ENCODE measurements at places on chromosomes 2 and 18.

DNA sequence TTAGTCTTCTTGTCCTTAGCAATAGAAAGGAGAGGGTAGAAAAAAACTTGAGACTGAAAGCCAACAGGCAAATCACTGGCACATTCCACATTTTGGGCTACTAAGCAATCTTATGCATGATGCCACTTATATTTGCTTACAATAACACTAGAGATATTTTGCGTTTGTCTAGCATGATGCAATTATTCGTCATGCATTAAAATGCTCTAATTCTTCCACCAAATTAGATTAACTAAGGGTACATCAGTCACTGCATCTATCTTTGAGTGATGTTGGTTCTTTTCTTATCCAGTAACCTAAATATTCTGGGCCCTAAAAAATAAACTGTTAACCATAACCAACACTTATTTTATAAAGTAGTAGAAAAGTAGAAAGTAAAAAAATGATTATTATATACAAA lies 1311.7 kb upstream of the CDH2 start:
- no peaks in the 10 kb centered on the region for H3K27me3 ChIP-seq
- no peak for DNase-seq
- no peak overlapping the region for H3K4me3 ChIP-seq
- no peaks in the 10 kb centered on the region for H3K4me1 ChIP-seq
- no peaks in the 10 kb centered on the region for H3K36me3 ChIP-seq
- no peak overlapping the region for H3K27ac ChIP-seq

GRCh38 chr2:85421260-85422071 lies 3.0 kb downstream of the SH2D6 start:
- H3K4me3 ChIP-seq = no peak overlapping the region
- H3K27ac ChIP-seq = peak overlapping the region; percentile 88
- H3K36me3 ChIP-seq = no peaks in the 10 kb centered on the region
- no peaks in the 10 kb centered on the region for H3K27me3 ChIP-seq
- DNase-seq = no peak

GRCh38 chr2:26737221-26737620 lies 26.9 kb upstream of the SLC35F6 start:
- DNase-seq = no peak
- no peak overlapping the region for H3K4me3 ChIP-seq
- no peaks in the 10 kb centered on the region for H3K36me3 ChIP-seq
- peaks cover 10% of the 10 kb centered on the region for H3K4me1 ChIP-seq
- no peaks in the 10 kb centered on the region for H3K27me3 ChIP-seq

DNA sequence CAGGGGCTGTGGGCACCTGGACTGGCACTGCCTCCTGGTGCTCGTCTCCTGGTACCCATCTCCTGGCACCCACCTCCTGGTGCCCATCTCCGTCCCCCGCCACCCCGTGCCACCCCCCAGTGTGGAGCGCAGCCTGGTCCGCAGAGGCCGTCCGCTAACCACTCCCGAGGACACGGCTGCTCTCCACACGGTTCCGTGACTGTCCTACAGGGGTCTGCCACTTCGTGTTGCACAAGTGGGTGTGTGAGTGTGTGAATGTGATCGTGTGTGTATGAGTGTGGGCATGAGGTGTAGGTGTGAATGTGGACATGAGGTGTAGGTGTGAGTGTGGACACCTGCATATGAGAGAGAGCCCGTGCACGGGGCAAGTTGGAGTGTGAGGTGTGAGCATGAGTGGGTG lies 119.4 kb upstream of the HS6ST1 start:
- H3K27me3 ChIP-seq = no peaks in the 10 kb centered on the region
- H3K4me1 ChIP-seq = peaks cover 15% of the 10 kb centered on the region
- no peaks in the 10 kb centered on the region for H3K36me3 ChIP-seq
- no peak overlapping the region for H3K4me3 ChIP-seq
- no peak overlapping the region for H3K27ac ChIP-seq

DNA sequence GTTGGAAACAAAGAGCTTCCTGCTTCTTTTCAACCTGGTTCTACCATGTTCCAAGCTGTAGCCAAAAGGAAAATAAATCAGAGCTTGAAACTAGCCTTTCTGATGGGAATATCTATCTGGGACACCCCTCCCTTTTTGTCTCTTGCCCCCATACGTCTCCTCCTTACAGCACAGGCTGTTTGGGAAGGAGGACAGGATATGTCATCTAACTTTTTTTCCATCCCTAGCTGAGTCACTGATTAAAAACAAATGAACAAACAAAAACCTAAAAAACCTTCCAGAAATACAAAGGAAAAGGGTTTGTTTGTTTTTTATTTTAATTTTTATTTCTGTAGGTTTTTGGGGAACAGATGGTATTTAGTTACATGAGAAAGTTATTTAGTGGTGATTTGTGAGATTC lies 151.6 kb downstream of the FAM210A start:
- peaks cover 5% of the 10 kb centered on the region for H3K27me3 ChIP-seq
- H3K36me3 ChIP-seq = no peaks in the 10 kb centered on the region
- H3K27ac ChIP-seq = no peak overlapping the region
- H3K4me3 ChIP-seq = no peak overlapping the region
- DNase-seq = no peak

DNA sequence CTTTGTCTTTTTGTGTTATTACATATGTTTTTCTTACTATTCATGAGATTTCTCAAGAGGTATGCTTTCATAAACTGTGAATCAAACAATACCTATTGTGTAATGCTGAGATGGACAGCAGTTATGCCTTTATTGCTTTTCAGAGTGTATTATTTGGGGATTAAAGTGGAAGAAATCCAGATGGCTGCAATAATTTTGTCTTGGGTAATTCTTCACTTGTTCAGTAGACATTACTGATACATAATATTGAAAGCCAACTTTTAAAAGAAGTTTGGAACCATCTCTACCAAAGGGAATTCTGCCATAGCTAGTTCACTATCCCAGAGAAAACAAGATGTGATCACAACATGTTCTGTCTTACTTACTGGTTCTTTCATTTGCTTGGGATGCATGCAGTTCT lies 253.4 kb upstream of the ZSWIM2 start:
- DNase-seq = no peak
- H3K27ac ChIP-seq = no peak overlapping the region
- H3K36me3 ChIP-seq = no peaks in the 10 kb centered on the region
- H3K4me1 ChIP-seq = no peaks in the 10 kb centered on the region

GRCh38 chr2:100283724-100284501 lies 38.4 kb downstream of the LONRF2 start:
- peaks cover 17% of the 10 kb centered on the region for H3K36me3 ChIP-seq
- no peak overlapping the region for H3K4me3 ChIP-seq
- H3K27ac ChIP-seq = peak overlapping the region; percentile 44
- no peaks in the 10 kb centered on the region for H3K27me3 ChIP-seq

DNA sequence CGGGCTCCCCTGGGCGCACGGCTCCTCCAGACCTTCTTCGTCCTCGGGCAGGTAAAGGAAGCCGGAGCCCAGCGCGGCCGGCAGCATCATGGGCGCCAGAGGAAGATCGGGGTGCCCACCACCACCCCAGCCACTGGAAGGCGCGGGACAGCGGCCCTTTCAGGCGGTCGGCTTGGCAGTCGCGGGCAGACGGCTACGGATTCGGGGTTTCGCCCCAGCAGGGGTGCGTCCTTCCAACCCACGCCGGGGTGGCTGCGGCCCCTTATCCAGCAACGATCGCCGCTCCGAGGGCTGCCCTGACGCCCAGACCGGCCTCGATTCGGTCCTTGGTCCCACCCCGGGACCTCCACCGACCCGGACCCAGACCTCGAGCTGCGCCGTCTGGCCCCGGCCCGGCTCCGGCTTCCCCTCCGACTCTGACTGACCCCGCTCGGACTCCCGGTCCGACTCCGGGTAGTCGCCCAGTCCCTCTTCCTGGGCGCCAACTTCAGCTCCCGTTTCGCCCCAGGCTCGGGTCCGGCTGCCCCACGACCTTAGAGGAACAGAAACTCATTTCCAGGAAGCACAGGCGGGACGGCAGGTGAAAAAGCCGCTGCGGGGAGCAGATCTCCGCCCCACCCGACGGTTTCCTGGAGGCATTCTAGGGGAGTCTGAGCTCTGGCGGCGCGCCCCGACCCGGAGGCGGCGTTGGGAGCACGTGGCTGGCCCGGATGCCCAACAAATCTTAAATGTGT lies 30.2 kb upstream of the SSB start:
- H3K4me1 ChIP-seq = peaks cover 7% of the 10 kb centered on the region
- no peak overlapping the region for H3K4me3 ChIP-seq
- no peaks in the 10 kb centered on the region for H3K36me3 ChIP-seq
- DNase-seq = no peak

DNA sequence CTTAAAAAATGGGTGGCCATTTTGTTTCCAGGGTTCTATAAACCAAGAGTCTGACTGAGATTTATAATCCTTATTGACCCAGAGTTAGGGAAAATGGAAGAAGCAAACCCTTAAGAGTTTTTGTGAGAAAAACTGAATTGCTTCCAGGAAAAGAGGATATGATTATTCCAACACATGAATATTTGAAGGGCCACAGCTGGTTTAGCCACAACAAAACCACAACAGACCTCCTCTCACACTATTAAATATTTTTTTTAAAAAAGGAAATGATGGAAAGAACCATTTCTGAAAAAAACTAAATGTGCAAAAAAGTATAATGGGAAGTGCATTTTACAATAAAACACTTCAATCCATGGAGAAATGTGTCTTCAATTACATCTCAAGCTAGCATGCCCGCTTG lies 182.7 kb downstream of the ETAA1 start:
- H3K4me1 ChIP-seq = peaks cover 5% of the 10 kb centered on the region
- no peak for DNase-seq
- H3K27ac ChIP-seq = no peak overlapping the region
- no peaks in the 10 kb centered on the region for H3K27me3 ChIP-seq

DNA sequence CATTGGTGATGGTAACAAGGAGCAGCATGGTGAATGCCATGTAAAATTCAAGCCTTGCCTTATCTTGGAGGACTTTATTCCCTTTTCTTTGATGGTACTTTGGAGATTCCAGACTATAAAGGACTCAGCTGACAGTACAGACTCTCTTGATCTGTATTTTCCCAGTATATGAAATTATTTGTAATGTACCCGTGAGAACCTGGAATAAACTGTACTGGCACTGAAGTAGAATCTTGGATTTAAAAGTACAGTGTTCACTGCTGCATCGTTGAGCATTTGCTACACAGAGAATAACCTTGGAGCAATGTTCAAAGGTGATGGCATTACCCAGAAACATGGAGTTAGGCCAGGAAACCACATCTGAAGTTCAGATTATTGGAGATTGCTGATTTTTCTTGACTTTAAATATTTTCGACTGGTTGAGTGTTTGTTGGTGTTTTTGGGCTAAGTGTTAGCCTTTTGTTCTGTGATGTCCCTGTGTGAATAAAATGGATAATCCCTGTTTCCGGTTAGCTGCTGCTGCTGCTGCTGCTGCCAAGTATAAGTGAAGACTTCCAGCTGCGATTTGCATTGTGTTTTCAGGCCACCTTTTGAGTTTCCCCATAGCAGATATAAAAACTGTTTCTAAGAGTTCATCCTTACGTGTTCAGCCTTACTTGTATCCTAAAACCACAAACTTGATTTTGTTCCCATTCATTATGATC lies 122.0 kb downstream of the SPTBN1 start:
- no peak overlapping the region for H3K4me3 ChIP-seq
- peak overlapping the region; percentile 73 for H3K27ac ChIP-seq
- no peak for DNase-seq
- H3K36me3 ChIP-seq = peaks cover 2% of the 10 kb centered on the region

DNA sequence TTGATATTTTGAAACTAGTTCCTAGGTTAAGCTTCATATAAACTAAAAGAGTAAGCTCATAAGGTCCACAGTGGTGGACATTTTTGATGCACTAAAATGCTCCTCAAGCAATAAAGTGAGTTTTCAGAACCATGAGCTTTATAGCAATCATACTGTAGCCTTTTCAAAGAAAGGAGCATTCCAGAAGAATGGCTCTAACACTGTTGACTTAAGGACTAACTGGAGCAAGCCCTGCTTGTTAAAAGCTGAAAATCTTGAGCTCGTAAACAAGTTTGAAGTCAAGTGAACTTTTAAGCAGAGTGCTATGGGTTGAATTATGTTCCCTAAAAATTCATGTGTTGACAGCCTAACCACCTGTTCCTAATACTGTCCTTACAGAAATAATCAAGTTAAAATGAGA lies 38.0 kb downstream of the KYNU start:
- no peak overlapping the region for H3K27ac ChIP-seq
- no peak for DNase-seq
- H3K27me3 ChIP-seq = no peaks in the 10 kb centered on the region
- H3K4me1 ChIP-seq = peaks cover 2% of the 10 kb centered on the region
- H3K36me3 ChIP-seq = no peaks in the 10 kb centered on the region
- H3K4me3 ChIP-seq = no peak overlapping the region

- no peak overlapping the region for H3K27ac ChIP-seq
- DNase-seq = no peak
- peaks cover 35% of the 10 kb centered on the region for H3K36me3 ChIP-seq
Measured at GRCh38 chr2:24820175-24820513, 26.9 kb downstream of the CENPO start.

GRCh38 chr18:1848716-1849115 lies 722.6 kb downstream of the METTL4 start:
- DNase-seq = no peak
- H3K4me1 ChIP-seq = peaks cover 4% of the 10 kb centered on the region
- no peaks in the 10 kb centered on the region for H3K36me3 ChIP-seq
- H3K27me3 ChIP-seq = peaks cover 8% of the 10 kb centered on the region
- H3K27ac ChIP-seq = no peak overlapping the region
- no peak overlapping the region for H3K4me3 ChIP-seq

DNA sequence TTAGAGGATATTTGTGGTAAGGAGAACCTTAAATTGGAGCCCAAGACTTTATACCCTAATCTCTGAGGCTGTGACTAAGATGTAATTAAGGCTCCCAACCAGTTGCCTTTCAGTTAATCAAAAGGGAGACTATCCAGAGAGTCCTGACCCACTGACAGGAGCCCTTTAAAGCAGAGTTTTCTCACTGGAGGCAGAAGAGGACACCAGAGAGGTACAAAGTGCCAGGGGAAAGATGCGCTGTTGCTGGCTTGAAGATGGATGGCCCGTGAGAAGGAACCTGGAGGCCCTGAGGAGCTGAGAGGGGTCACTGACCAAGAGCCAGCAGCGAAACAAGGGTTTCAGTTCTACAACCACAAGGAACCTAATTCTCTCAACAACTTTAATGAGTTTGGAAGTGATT lies 137.3 kb downstream of the TMEM131 start:
- H3K4me1 ChIP-seq = peaks cover 2% of the 10 kb centered on the region
- no peak overlapping the region for H3K4me3 ChIP-seq
- peaks cover 38% of the 10 kb centered on the region for H3K36me3 ChIP-seq
- no peak overlapping the region for H3K27ac ChIP-seq

All from mesothelial cell of epicardium (in vitro differentiated cells).